ENCODE measurements at places on chromosomes 13 and 19. TPM values are rescaled to one million over a fixed set of nuclear protein-coding genes. Genes with fewer than 3 reads are reported as not detected.

DNM2 gene
- total RNA-seq: 32.5 TPM

SIGLEC9 gene
- 0.25 TPM for total RNA-seq

SYDE1 gene
- 2.0 TPM for total RNA-seq

PPP1R12C gene
- total RNA-seq: 19.9 TPM

ANKLE1 gene
- total RNA-seq: 0.74 TPM

DAZAP1 gene
- 25.8 TPM for total RNA-seq

ZNF208 gene
- 23.4 TPM for total RNA-seq

ZNF880 gene
- total RNA-seq: 67.6 TPM

CD177 gene
- total RNA-seq: 0.74 TPM

CEACAM21 gene
- total RNA-seq: 0.74 TPM

LILRA6 gene
- total RNA-seq: under 0.01 TPM

ZNF304 gene
- total RNA-seq: 17.9 TPM

FXYD1 gene
- 0.74 TPM for total RNA-seq

CCDC169 gene
- 3.4 TPM for total RNA-seq

CABP5 gene
- not detected for total RNA-seq

ZNF541 gene
- total RNA-seq: under 0.01 TPM

PTH2 gene
- not detected for total RNA-seq

ZNF763 gene
- 5.9 TPM for total RNA-seq

MTUS2 gene
- 7.1 TPM for total RNA-seq

PGLYRP2 gene
- total RNA-seq: not detected

SLC10A2 gene
- total RNA-seq: not detected

OBI1 gene
- 54.1 TPM for total RNA-seq

CYP4F2 gene
- total RNA-seq: not detected

SYCN gene
- not detected for total RNA-seq

ZNF382 gene
- total RNA-seq: 69.3 TPM

IRGC gene
- total RNA-seq: not detected

NCR1 gene
- total RNA-seq: not detected

C19orf85 gene
- total RNA-seq: not detected

IL12RB1 gene
- not detected for total RNA-seq

ZNF536 gene
- total RNA-seq: 18.2 TPM

SMIM24 gene
- total RNA-seq: 0.25 TPM

FSD1 gene
- 24.6 TPM for total RNA-seq

CAPN12 gene
- total RNA-seq: 0.25 TPM

CYP2A6 gene
- not detected for total RNA-seq

C1QTNF9B gene
- not detected for total RNA-seq

MBD3L3 gene
- total RNA-seq: not detected

KCNN4 gene
- total RNA-seq: 0.49 TPM

PDX1 gene
- not detected for total RNA-seq

DHPS gene
- total RNA-seq: 72.8 TPM

ZNF571 gene
- 12.3 TPM for total RNA-seq

KLF5 gene
- 1.7 TPM for total RNA-seq

KLK10 gene
- total RNA-seq: not detected

MAG gene
- total RNA-seq: 0.49 TPM

ZNF221 gene
- 23.8 TPM for total RNA-seq

PSG7 gene
- not detected for total RNA-seq

ZNF723 gene
- total RNA-seq: not detected

CYP2F1 gene
- not detected for total RNA-seq

THSD1 gene
- 6.9 TPM for total RNA-seq

SERP2 gene
- 28.0 TPM for total RNA-seq

OVOL3 gene
- total RNA-seq: not detected

ZSCAN4 gene
- not detected for total RNA-seq

SCN1B gene
- 0.49 TPM for total RNA-seq

IZUMO4 gene
- 3.0 TPM for total RNA-seq

SCEL gene
- 0.25 TPM for total RNA-seq

XAB2 gene
- 26.3 TPM for total RNA-seq
